ENCODE measurements at places on chromosomes 16 and 17.
A peak's percentile ranks its signal among the peaks of the same experiment; 100 is the strongest.

DNA sequence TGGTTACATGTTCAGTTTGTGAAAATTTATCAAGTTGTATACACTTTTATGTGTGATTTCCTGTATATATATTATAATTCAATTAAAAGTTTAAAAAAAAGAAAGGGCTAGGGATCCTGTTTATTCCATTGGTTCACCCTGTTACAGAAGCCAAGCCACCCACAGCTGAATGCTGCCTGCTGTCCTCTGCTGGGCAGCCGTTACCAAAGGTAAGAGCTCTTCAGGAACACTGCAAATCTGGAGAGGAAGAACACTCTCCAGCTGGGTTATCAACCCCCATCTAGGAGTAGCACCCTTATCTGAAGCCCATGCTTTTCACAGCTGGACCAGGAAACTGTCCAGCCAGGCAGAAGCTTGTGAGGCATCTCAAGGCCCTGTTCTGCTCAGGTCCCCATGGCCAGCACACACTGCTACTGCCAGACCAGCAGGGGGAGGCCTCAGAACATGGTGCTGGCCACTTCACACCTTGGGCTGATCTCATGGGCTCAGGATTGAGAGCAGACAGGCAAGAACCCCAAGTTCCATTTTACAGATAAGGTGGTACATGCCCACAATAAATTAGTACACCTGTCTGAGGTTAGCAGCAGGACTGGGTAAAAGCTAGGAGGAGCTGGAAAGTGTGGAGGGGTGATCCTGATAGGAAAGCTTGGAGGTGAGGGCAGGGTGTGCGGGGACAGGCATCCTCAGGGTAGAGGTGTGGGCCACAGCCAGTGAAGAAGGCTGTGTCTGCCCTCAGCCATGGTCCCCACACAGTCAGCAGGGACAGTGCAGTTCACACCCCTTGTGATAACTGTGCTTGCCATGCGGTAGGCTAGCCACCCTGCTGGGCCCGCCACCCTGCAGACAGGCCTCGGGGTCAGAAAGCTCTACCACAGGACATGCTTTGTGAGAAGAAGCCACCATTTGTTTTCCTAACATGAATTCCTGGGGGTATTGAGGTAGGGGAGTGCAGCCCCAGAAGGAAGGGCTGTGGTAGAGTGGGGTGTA is 54.3 kb upstream of the SREBF1 start:
- DNase-seq: peak; percentile 54

GRCh38 chr17:31690151-31690551 is 168.9 kb downstream of the COPRS start:
- DNase-seq: no peak

- no peak for DNase-seq
Measured at GRCh38 chr16:27759967-27760788, 210.2 kb downstream of the KATNIP start.

- DNase-seq: no peak
Measured at GRCh38 chr17:61947367-61948078, 19.7 kb upstream of the INTS2 start.

DNA sequence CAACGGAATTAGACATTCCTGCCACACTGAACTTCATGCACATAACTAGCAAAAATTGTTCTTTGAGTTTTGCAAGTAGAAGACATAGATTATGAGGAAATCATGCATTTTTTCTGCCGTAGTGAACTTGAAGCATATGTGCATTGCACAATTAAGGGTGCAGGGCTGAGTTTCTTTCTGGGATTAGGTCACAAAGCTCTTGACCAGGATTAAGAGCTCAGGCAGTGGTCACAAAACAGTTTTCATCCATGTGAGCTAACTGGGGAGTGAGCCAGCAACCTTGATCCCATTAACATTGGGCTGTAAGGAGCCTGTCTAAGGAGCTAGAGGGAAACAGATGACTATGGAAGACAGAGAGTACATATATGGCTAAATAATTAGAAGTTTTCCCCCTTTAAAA is 143.7 kb downstream of the PMP22 start:
- DNase-seq: no peak

DNA sequence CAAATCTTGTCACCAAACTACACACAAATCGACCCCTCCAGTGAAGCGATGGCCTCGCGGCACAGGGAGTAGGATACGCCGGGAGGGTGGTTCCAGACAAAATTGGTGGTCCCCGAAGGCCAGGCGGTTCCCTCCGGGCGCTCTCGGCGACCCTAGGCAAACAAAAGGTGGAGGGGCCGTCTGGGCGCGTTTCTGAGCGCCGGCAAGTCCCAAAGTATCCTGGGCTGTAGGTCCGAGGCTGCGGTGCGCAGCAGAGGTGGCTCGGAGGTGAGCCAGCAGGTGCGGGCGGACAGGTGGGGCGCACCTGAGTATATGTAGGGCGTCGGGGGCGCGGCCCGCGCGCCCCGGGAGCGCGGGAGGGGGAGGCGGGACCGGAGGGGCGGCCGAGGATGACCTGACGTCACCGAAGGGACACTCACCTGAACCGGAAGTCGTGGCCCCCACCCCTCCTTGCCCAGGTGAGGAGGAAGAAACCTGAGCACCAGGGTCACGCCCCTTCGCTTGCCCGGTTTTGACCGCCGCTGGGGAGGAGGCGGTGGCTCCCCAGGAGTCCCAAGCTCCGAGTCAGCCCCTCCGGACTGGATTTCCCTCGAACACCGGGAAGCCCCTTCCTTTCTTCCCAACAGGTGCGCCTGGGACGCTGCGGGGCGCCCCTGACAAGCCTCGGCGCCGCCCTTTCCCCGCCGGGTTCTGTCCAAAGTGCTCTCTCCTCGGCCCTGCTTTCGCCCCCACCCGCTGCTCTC is at the start of gene CLDN7:
Gene CLDN7 (minus strand): TSS at position 287 of the 743 bp plus-strand sequence. CDS start 435 bp downstream, outside the sequence.
- no peak for DNase-seq

- peak; percentile 60 for DNase-seq
Measured at GRCh38 chr16:3577302-3577752, at the start of gene NLRC3. Gene NLRC3 (minus strand): TSS chr16:3577403. CDS start chr16:3565036, 12,367 bp downstream.

Measured in CD4-positive, alpha-beta T cell treated with Interleukin-17A for 1 hour (primary cell).